Fibroblast of skin of back (primary cell): ENCODE measurements at places on chromosomes 7 and 10.

- DNase-seq, result peak; percentile 54
Observed at GRCh38 chr10:63976538-63976937, 455.3 kb downstream of the REEP3 start.

- DNase-seq, result no peak
Observed at GRCh38 chr7:20350518-20350951, 19.8 kb downstream of the ITGB8 start.

- peak; percentile 95 for DNase-seq
Observed at GRCh38 chr10:21364196-21365114, 161.0 kb downstream of the SKIDA1 start.

DNA sequence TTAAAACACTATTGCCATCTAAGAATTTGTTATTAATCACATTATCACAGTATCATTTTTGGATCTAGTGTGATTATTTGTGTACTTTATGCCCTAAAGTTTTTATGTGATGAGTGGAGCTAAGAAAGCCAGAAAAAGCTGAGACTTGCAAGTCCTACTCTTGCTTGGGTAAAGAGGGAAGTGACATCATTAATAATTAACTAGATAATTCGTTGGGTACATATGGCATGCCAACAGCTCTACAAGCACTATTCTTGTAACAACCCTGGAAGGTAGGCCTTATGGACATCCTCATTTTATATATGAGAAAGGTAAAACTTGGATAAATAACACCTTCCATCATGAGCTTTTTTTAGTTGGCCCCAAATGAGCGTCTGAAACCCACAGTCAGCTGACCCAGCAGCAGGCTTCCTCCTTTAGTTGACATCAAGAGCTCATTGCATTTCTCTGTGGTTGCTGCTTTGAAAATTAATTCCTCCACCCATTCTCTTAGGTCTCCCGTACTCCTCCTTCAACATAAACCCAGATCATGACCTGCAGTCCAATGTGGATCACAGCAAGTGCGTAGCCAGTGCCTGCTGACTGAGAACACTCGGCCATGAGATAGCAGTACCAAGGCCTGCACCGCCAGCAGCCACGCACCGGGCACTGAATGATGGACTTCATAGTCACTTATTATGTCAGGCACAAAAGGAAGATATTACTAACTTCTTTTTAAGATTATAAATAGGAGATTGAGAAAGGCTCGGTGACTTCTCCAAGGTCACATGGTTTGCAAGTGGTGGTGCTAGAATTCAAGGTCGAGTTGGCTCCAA, 292.0 kb upstream of the AOAH start:
- no peak for DNase-seq

DNA sequence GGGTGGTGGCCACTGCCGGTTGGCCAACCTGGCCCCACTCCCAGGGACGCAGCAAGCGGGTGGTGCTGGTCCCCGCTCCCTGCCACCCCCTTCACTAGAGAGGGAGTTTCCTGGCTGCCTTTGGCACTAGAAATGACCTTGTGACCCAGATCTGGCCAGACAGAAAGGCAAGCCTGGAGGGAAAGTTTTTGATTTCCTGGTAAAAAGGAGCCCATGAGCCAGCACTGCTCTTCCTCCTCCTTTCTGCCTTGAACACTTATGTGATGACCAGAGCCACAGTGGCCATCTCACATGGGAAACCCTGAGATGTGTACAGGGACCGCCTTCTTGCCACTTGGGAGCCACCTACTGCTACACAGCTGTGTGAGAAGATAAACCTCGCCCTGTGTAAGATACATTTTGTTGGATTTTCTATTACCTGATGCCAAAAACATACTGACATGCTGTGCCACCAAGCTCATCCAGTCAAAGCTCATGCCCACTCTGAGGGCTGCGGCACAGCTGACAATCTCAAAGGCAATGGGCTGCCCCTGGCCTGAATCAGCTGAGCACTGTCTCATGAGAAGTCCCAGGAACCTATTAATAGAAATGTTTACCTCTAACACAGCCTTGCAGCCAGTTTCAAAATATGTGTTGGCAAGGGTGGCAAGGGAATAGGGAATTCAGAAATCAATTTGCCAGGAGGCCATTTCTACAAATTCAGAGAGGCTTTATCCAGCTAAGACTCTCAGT, 94.0 kb downstream of the CYTH3 start:
- DNase-seq, result no peak
